ENCODE measurements at places on chromosomes 2 and 18. TPM values are rescaled to one million over a fixed set of nuclear protein-coding genes. Genes with fewer than 3 reads are reported as not detected.
A peak's percentile ranks its signal among the peaks of the same experiment; 100 is the strongest.

- no peaks in the 10 kb centered on the region for H3K36me3 ChIP-seq
- no peak overlapping the region for H3K27ac ChIP-seq
- no peaks in the 10 kb centered on the region for H3K27me3 ChIP-seq
- peak; percentile 67 for DNase-seq
- H3K4me1 ChIP-seq: peaks cover 21% of the 10 kb centered on the region
- no peak overlapping the region for H3K4me3 ChIP-seq
Measured at GRCh38 chr2:46776687-46777327, 138.8 kb downstream of the MCFD2 start.

GRCh38 chr2:45743531-45744396, 92.3 kb downstream of the PRKCE start:
- no peaks in the 10 kb centered on the region for H3K36me3 ChIP-seq
- no peaks in the 10 kb centered on the region for H3K27me3 ChIP-seq
- peak; percentile 24 for DNase-seq

DNA sequence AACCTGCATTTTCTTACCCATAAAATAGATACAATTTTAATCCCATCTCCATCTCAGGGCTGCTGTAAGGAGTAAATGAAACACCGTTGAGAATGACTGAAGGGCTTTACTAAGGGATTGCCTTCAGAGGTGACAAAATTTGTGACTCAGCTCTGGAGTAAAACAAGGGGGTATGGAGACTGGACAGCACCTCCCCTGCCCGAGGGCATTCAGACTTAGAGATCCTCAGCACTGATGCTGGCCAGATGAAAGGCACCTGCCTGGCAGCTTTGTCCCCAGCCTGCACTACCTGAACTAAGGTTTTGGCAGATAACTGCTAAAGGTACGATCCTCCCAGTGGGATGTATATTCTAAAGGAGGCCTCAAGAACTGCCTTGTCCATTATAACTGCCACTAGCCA, 105.9 kb upstream of the STPG4 start:
- no peaks in the 10 kb centered on the region for H3K27me3 ChIP-seq
- H3K27ac ChIP-seq: no peak overlapping the region
- no peaks in the 10 kb centered on the region for H3K4me1 ChIP-seq
- no peak overlapping the region for H3K4me3 ChIP-seq

DNA sequence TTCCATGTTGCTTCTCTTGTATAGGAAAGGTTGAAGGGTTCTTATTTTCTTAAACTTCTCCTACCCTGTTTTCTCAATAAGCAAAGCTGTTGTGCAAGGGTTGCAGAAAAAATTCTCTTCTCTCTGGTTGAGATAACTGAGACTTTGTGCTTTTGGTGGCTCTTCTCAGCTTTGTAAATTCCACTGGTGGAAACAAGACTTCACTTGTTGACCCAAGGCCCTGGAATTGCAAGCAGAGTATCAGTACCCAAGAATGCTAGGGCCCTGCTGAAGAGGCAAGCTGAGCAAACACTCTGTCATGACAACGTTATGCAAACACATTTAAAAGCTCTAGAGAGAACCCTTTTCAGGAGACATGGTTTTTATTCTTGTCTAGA, 294.7 kb upstream of the EPAS1 start:
- no peaks in the 10 kb centered on the region for H3K27me3 ChIP-seq
- H3K36me3 ChIP-seq: peaks cover 2% of the 10 kb centered on the region
- H3K27ac ChIP-seq: peak overlapping the region; percentile 55
- peak; percentile 41 for DNase-seq

DNA sequence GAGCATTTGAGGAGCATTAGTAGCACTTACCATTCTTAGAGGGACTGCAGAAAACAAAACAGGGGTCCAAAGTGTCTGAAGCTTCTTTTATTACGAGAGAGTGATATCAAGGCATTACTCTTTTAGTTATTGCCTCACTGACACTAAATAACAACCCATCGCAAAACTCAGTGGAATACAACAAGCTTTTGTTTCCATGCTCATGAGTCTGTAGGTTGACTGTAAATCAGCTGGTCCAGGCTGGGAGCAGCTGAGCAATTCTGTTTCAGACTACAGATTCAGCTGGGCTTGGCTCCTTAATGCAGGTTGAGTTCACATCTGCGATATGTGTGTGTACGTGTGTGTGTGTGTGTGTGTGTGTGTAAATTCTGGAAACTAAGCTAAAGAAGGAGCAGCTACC, 501.8 kb upstream of the PKDCC start:
- no peak for DNase-seq
- no peaks in the 10 kb centered on the region for H3K36me3 ChIP-seq
- no peak overlapping the region for H3K4me3 ChIP-seq
- no peak overlapping the region for H3K27ac ChIP-seq
- H3K4me1 ChIP-seq: no peaks in the 10 kb centered on the region
- H3K27me3 ChIP-seq: no peaks in the 10 kb centered on the region

DNA sequence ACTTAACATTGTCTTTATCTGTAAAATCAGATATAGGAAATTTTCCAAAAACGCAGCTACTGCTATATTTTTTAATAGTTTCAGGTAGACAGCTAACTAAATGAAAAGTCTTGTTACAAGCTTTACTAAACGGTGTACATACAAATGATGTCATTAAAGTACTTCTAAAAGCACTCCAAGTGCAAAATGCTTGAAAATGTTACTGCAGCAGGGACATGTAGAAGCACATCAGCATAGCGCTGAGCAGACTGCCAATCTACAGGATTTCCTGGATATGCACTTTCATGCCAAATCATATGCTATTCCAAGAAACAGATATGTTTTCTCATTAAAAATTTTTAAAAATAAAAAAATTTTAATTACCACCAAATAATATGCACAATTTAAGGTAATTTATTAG, 61.7 kb downstream of the SMAD2 start:
- no peak overlapping the region for H3K27ac ChIP-seq
- no peak overlapping the region for H3K4me3 ChIP-seq
- no peaks in the 10 kb centered on the region for H3K27me3 ChIP-seq
- DNase-seq: no peak

DNA sequence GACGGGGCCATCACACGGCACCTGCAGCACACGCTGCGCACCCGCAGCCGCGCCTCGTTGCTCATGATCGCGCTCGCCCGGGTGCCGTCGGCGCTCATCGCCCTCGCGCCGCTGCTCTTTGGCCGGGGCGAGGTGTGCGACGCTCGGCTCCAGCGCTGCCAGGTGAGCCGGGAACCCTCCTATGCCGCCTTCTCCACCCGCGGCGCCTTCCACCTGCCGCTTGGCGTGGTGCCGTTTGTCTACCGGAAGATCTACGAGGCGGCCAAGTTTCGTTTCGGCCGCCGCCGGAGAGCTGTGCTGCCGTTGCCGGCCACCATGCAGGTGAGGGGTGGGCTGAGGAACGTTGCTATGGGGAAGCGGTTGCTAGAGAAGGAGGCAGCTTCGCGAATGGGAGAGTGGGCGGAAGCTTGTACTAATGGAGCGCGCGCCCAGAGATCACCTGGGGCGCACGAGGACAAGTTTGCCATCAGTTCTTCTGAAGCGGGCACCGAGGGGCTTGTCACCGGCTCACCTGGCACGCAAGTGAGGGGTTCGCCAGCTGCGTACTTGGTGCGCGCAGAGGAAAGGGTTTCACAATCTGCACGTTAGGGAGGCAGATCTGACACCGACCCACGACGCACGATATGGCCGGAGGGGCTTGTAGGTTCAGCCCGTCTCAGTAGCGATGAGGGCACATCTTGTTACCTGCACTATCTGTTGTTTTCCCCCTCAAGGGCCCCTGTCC, 45.6 kb downstream of the DDX18 start:
- H3K4me1 ChIP-seq: peaks cover 10% of the 10 kb centered on the region
- no peak overlapping the region for H3K4me3 ChIP-seq
- no peaks in the 10 kb centered on the region for H3K27me3 ChIP-seq
- no peak overlapping the region for H3K27ac ChIP-seq
- no peaks in the 10 kb centered on the region for H3K36me3 ChIP-seq

- H3K27me3 ChIP-seq: no peaks in the 10 kb centered on the region
- H3K4me3 ChIP-seq: peak overlapping the region; percentile 16
- H3K4me1 ChIP-seq: no peaks in the 10 kb centered on the region
- DNase-seq: peak; percentile 24
- no peak overlapping the region for H3K27ac ChIP-seq
Measured at GRCh38 chr18:34153711-34154110, 71.0 kb downstream of the NOL4 start.

GRCh38 chr2:205892665-205893259, 193.2 kb downstream of the INO80D start:
- no peaks in the 10 kb centered on the region for H3K27me3 ChIP-seq
- no peaks in the 10 kb centered on the region for H3K36me3 ChIP-seq

DNA sequence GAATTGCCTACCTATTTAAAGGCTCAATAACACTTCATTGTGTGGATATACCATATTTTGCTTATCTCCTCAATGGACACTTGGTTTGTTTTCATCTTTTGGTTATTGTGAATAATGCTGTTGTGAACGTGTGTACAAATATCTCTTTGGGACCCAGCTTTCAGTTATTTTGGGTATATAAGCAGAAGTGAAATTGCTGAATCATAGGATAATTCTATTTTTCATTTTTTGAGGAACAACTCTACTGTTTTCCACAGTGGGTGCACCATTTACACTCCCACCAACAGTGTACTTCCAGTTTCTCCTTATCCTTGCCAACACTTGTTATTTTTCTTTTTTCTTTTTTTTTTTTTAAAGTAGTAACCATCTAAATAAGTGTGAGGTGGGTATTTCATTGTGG, 29.0 kb downstream of the PTPN4 start:
- no peaks in the 10 kb centered on the region for H3K4me1 ChIP-seq
- no peaks in the 10 kb centered on the region for H3K36me3 ChIP-seq
- DNase-seq: no peak
- no peaks in the 10 kb centered on the region for H3K27me3 ChIP-seq

GRCh38 chr2:75310876-75311275, 111.6 kb upstream of the TACR1 start:
- H3K27ac ChIP-seq: no peak overlapping the region
- H3K4me1 ChIP-seq: peaks cover 2% of the 10 kb centered on the region
- DNase-seq: peak; percentile 30
- H3K27me3 ChIP-seq: no peaks in the 10 kb centered on the region
- no peaks in the 10 kb centered on the region for H3K36me3 ChIP-seq
- H3K4me3 ChIP-seq: no peak overlapping the region

DNA sequence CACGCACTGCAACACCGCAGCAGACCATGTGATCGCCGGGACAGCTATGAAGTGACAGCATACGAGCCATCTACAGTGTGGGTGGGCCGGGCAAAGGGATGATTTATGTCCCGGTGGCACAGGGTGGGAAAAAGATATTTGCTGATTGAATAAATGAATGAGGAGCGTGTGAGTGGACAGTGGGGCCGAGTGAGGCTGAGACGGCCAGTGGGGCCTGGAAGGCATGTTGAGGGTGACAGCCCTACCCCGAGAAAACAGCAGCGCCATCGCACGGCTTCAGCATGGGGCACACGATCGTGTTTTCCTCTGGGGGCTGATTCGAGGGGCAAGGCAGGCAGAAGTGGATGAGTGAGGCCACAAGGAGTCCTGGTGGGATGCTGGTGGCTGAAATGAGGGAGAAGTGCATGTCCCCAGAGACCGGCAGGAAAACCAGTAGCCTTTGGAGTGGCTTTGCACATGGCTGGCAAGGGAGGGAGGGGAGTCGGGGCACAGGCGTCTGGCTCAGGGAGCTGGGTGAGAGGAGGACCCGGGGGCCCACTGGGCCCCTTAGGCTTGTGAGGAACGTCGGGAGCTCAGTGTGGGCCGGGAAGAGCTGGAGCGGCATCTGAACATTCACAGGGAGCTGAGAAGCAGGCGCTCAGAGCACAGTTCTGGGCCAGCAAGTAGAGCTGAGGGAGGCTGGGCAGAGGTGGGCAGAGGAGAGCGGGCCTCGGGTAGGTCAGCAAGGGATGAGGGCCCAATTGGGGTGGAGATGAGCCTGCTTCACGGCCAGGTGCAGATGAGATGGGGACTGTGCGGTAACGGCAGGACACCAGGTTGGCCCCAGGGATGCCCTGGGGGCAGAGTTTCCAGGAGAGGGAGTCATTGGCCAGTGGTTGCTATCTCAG, 32.1 kb upstream of the MAL start:
- H3K27ac ChIP-seq: no peak overlapping the region
- H3K4me3 ChIP-seq: no peak overlapping the region
- no peaks in the 10 kb centered on the region for H3K4me1 ChIP-seq
- H3K36me3 ChIP-seq: no peaks in the 10 kb centered on the region
- H3K27me3 ChIP-seq: peaks cover 3% of the 10 kb centered on the region

GRCh38 chr18:26547646-26548414, 523 bp downstream of the KCTD1 start:
- H3K36me3 ChIP-seq: no peaks in the 10 kb centered on the region
- no peak overlapping the region for H3K27ac ChIP-seq
- no peaks in the 10 kb centered on the region for H3K4me1 ChIP-seq
- peak overlapping the region; percentile 68 for H3K4me3 ChIP-seq
- peak; percentile 84 for DNase-seq
- peaks cover 26% of the 10 kb centered on the region for H3K27me3 ChIP-seq

DNA sequence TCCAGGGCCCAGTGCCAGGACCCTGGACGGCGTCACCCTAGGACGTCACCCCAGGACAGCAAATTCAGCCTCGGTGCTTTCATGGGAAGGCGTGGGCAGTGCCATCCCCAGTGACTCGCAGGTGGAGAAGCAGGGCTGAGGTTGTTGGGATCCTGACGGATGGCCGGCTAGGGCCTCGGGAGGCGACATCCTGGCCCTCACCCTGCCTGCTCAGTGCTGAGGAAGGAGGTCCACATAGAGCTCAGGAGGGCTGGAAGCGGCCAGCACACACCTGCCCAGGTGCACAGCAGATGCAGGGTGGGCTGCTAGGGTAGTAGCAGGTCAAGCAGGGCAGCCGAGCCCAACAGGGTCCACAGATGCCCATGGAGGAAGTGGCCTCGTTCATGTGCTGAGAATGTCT, 482.0 kb upstream of the SALL3 start:
- H3K4me3 ChIP-seq: no peak overlapping the region
- no peaks in the 10 kb centered on the region for H3K4me1 ChIP-seq
- H3K36me3 ChIP-seq: no peaks in the 10 kb centered on the region
- no peaks in the 10 kb centered on the region for H3K27me3 ChIP-seq
- DNase-seq: no peak

DNA sequence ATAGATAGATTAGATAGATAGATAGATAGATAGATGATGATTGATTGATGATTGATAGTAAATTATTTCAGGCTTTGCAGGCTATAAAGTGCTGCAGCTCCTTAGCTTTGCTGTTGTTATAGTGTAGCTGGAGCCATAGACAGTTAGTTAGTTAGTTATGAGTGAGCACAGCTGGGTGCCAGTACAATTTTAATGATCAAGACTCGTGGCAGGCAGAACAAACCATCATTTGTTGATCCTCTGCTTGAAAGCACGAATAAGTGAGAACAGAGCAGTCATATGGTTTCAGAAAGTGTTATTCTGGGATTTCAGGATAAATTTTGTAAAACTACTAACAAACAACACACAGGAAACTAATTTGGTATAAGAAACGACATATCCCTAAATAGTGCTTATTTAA, 53.9 kb downstream of the THOC1 start:
- no peak overlapping the region for H3K4me3 ChIP-seq
- no peaks in the 10 kb centered on the region for H3K27me3 ChIP-seq
- H3K36me3 ChIP-seq: peaks cover 10% of the 10 kb centered on the region
- no peak for DNase-seq
- H3K27ac ChIP-seq: no peak overlapping the region
- H3K4me1 ChIP-seq: no peaks in the 10 kb centered on the region

- DNase-seq: peak; percentile 55
- no peaks in the 10 kb centered on the region for H3K27me3 ChIP-seq
- no peak overlapping the region for H3K4me3 ChIP-seq
- H3K27ac ChIP-seq: no peak overlapping the region
- H3K4me1 ChIP-seq: no peaks in the 10 kb centered on the region
Measured at GRCh38 chr2:215505044-215505786, 69.3 kb upstream of the FN1 start.

- H3K4me3 ChIP-seq: no peak overlapping the region
- H3K4me1 ChIP-seq: no peaks in the 10 kb centered on the region
- no peaks in the 10 kb centered on the region for H3K27me3 ChIP-seq
- no peaks in the 10 kb centered on the region for H3K36me3 ChIP-seq
- no peak for DNase-seq
Measured at GRCh38 chr2:239093952-239094351, 246.1 kb downstream of the TWIST2 start.

Gene CABYR
- total RNA-seq: 5.6 TPM

Gene STAMBP
- total RNA-seq: 23.6 TPM

Gene DNAJC5G
- not detected for total RNA-seq

Gene SLC4A5
- total RNA-seq: under 0.01 TPM

Gene PLB1
- total RNA-seq: 1.8 TPM
